ENCODE measurements at places on chromosomes 1 and 21.

DNA sequence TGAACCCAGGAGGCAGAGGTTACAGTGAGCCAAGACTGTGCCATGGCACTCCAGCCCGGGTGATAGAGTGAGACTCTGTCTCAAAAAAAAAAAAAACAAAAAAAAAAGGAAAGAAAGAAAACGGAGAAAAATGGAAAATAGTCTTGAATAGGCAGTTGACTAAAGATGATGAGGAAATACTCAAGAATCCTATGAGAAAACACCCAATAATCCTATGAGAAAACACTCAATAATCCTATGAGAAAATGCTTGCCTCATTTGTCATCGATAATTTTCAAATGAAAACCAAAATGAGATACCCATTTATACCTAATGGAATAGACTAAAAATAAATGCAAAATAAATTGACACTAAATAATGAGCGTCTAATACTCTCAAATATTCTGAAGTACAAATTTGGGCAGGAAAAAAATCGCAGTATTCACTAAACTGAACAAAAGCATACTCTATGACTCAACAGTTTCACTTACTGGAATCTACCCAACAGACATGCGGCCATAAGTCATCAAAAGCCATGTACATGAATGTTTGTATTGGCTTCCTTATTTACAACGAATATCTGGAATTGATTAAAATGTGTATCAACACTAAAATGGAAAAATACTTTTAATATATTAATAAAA lies 733.9 kb upstream of the CHRM3 start:
- no peak for DNase-seq

GRCh38 chr1:233843525-233844204 lies 60.8 kb upstream of the SLC35F3 start:
- DNase-seq: no peak

GRCh38 chr1:59384443-59384842 lies 87.5 kb downstream of the FGGY start:
- no peak for DNase-seq

DNA sequence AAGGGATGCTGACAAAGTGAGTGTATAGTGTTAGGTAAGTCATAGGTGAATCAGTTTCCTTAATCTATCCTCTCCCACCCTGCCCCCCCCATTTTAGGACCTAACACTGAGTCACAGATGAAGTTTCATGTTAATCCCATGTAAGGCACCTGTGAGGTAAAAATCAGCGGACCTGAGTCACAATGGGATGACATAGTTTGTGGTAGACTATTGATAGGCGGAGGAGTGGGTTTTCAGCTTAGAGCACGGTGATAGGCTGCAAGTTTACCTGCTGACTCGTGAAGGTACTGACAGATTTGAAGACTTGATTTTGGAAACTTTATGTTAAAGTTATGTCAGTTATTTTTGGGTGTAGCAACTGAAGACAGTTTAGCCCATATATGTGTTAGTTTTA lies 1.7 kb downstream of the TOR1AIP1 start:
- DNase-seq: no peak

GRCh38 chr1:167219194-167219593 lies 1.5 kb upstream of the POU2F1 start:
- no peak for DNase-seq

GRCh38 chr1:25134801-25135461 lies 97.4 kb downstream of the SYF2 start:
- DNase-seq: no peak
